ENCODE measurements at places on chromosomes 3 and 15.
A peak's percentile ranks its signal among the peaks of the same experiment; 100 is the strongest.

- no peak for DNase-seq
These were observed 349.4 kb downstream of the LRTM1 start for GRCh38 chr3:54578417-54578816.

DNA sequence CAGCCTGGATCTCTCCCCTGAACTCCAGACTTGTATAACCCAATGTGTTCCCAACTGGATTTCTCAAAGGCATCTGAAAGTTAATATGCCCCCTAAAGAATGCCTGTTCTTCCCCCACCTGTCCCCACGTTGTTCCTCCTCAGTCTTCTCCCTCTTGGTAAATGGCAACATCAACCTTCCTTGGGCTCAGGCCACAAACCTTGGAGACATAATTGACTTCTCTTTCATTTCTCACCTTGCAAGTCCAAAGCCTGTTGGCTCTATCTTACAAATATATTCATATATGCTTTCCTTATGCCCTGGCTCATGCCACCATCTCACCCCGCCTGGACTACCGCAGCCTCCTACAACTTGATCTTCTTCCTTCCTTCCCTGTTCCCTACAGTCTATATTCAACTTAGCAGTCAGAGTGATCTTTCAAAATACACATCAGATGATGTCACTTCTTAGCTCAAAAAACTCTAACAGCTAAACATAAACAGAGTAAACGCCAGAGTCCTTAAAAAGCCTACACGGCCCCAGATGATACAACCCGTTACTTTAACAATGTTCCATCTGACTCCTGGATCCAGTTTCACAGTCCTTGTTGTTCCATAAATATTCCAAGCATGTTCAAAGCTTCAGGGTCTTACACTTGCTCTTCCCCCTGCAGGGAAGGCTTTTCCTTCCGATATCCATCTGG lies 66.2 kb downstream of the ETV5 start:
- DNase-seq, result no peak

DNA sequence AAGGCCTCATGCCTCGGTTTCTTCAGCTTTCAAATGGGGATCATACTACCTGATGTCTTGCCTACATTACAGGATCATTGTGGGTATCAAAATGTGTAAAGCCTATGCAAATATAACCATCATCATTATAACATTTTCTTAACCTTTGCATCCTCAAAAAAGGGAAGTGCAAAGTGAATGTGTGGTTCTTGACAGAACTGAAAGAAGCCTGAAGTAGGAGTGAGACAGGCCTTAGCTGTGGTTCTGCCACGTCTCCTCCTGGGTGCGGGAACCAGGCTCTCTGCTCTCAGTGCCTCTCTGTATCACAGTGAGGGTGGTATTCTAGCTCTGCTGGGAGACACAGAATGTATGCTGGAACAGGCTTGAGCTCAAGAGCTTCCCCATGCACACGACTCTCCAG lies 316.9 kb upstream of the ICE2 start:
- no peak for DNase-seq

DNA sequence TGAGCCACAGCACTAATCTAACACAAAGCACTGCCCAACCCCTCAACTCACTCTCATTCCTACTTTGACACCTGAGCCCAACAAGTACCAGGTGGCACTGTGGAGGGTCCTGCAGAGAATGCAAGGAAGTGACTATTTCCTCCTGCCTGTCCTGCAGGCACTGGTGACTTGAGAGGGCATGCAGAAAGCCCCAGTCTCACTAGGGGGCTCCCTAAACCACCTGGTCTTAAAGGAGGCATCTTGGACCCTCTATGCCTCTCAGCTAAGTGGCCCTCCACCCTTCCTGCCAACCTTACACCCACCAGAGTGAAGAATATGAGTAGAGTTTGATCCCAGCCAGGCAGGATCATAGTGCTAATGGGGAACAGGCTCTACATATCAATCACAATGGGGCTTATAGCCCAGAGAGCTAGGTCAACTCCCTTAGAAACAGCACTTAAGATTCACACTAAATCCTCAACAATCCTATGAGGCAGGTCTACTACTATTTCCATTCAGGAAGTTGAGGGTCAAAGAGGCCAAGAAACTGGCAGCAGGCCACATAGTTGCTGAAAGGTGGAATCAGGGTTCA lies 15.2 kb downstream of the TRAIP start:
- no peak for DNase-seq

GRCh38 chr15:99143655-99144610 lies 39.1 kb downstream of the SYNM start:
- no peak for DNase-seq

- DNase-seq, result no peak
These were observed 2.6 kb upstream of the CEMIP start for GRCh38 chr15:80776420-80777045.

- DNase-seq, result no peak
These were observed 962.2 kb downstream of the TUSC7 start for GRCh38 chr3:117671722-117672318.

DNA sequence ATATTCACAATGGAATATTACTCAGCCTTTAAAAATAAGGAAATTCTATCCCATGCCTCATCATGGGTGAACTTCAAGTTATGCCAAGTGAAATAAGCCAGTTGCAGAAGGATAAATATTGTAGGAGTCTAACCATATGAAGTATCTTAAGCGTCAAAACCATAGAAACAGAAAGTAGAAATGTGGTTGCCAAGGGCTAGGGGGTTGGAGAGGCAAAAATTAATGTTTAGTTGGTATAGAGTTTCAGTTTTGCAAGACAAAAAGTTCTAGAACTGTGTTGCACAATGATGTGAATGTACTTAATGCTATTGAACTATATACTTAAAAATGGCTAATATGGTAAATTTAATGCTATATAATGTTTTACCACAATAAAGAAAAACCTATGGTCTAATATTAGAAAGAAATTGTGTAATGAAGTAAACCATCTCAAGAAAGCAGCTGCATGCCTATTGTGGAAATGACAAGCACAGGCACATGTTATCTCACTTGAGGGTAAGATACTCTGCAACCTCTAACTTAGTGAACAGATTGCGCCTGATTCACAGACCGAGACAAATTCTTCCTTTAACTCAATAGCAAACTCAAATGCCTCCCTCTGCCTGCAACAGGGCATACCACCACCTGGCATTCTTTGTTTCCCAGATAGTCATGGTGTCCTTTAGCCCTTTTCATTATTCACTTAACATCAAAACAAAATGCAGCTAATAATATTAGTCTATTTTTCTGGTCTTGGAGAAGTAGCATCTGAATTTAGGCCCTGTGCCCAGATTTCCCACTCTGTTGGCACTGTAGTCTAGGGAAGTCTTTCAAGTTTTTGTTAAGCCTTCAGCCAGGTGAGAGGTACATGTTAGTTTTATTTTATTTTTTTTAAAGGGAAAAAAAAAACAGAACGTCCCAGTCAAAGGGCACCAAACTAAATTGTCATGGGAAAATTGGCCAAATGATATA lies 80.2 kb upstream of the ACP3 start:
- DNase-seq, result no peak

- DNase-seq, result no peak
These were observed 38.1 kb downstream of the ST3GAL6 start for GRCh38 chr3:98801043-98801747.

DNA sequence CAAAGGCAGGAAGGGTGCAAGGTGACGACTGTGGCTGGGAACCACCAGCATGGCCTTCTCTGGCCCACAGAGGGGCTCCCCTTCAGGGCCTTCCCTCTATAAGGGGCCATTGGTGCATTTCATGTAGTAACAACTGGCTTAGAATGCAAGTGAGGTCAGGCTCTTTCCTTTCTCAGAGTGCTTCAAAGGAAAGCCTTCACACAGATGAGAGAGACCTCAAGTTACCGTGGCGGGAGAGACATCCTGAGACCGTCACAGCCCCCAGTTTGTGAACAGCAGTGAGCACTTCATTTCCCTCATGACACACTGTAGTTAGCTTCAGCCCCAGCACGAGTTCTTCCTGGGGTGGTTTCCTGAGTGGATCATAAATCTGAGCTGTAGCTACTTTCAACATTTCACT lies 96.6 kb upstream of the LIMD1 start:
- DNase-seq, result no peak

- DNase-seq, result no peak
These were observed 48.2 kb downstream of the COL6A6 start for GRCh38 chr3:130565224-130565623.

- no peak for DNase-seq
These were observed 96.5 kb downstream of the SUCLG2 start for GRCh38 chr3:67557848-67558355.

- DNase-seq, result no peak
These were observed 96.5 kb downstream of the FSIP1 start for GRCh38 chr15:39685999-39686613.

GRCh38 chr15:101089579-101090427 lies 162.0 kb downstream of the CHSY1 start:
- no peak for DNase-seq

- DNase-seq, result peak; percentile 65
These were observed 21.9 kb downstream of the TPRA1 start for GRCh38 chr3:127568586-127568985.
